ENCODE measurements at places on chromosomes 6 and 20.

- no peak for DNase-seq
Observed at GRCh38 chr6:159720708-159721107, 6.6 kb upstream of the WTAP start.

GRCh38 chr6:94027374-94027773 lies 608.0 kb upstream of the EPHA7 start:
- no peak for DNase-seq

- no peak for DNase-seq
Observed at GRCh38 chr20:43538878-43539700, 19.7 kb upstream of the SGK2 start.

- no peak for DNase-seq
Observed at GRCh38 chr6:161736781-161737292, 463.0 kb upstream of the AGPAT4 start.

- no peak for DNase-seq
Observed at GRCh38 chr20:59821201-59821600, 112.2 kb downstream of the SYCP2 start.

- DNase-seq, result no peak
Observed at GRCh38 chr6:134456226-134456625, 138.3 kb upstream of the SGK1 start.

GRCh38 chr6:144588697-144589325 lies 303.7 kb downstream of the UTRN start:
- DNase-seq, result no peak

- DNase-seq, result peak; percentile 39
Observed at GRCh38 chr6:37696841-37697662, 631 bp downstream of the MDGA1 start.

DNA sequence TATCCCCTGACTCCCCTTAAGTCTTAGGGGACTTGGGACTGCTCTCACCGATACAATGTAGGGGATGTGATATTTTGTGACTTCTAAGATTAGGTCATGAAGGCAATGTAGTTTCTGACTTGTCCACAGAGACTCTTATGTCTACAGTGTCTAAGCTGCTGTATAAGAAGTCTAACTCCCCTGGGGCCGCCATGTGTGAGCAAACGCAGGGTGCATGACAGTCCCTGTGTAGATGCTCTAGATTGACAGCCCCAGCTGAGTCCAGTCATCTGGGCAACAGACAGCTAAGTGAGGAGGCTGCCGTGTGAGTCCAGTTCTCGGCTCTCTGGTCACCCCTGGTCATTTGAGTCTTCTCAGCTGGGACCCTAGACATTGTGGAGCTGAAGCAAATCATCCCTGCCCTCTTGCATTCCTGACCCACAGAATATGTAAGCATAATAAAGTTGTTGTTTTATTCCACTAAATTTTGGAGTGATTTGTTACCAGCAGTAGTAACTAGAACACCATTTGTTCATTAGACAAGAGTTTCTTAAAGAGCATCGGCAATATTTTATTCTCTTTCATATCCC lies 743.3 kb upstream of the CHD6 start:
- no peak for DNase-seq

- DNase-seq, result no peak
Observed at GRCh38 chr6:124659427-124659826, 302.8 kb upstream of the RNF217 start.

- DNase-seq, result no peak
Observed at GRCh38 chr6:169340395-169340794, 86.7 kb upstream of the THBS2 start.

- peak; percentile 57 for DNase-seq
Observed at GRCh38 chr6:44297063-44298038, 15.8 kb downstream of the AARS2 start.

DNA sequence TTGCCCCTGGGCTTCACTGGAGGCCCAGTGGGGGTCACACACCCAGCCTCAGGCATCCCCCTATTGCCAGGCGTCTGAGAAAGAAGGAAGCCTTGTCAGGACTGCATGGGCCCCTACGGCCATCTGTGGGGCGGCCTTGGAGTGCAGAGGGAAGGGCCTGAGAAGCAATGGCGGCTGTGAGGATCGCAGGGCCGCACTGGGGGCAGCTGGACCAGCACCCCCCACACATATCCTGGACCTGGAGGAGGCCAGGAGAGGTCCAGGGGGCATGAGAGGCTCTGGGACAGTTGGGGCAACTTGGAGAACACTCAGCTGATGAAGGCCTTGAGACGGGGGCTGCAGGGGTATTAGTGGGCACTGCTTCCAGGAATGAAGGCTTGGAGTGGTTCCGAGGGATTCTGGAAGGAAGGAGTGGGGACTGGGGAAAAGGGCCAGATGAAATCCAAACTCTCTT lies 16.5 kb downstream of the MDFI start:
- no peak for DNase-seq

DNA sequence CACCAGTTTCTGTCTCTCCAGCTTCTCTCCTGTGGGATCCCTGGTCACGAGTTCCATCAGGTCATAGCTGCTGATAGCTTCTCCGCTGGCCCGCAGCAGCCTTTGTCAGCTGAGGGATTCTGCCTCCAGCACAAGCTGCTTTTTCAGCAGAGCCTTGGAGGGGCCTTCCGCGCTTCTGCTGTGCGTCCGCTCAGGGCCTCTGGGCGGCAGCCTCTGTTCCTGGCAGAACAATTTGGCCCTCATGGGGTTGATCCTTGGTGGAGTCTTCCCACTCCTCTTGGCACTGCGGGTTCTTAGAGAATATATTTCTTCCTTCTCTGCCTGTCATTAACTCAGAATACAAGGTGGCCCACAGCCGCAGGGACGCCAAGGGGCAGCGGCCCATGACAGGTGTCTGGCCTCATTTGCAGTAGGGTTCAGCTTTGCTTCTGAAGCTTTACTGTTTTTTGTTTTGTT lies 158.8 kb downstream of the DTNBP1 start:
- DNase-seq, result peak; percentile 64

DNA sequence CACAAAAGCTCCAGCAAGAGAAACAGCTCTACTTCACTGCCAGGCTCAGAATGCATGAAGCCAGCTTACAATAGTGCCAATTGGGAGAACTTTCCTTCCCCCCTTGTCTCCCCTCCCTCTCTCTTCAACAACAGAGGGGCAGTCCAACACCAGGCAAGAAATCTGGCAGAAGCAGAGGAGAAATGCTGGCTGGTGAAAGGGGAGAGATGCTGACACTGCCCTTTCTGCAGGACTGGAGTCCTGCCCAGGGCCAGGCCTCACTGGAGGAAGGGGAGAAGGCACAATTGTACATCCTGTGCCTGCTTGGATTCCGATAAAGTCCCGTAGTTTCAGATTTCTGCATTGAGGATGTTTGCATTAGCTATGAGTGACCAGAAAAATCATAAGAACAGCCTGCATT lies 148.6 kb downstream of the LRRC1 start:
- no peak for DNase-seq

DNA sequence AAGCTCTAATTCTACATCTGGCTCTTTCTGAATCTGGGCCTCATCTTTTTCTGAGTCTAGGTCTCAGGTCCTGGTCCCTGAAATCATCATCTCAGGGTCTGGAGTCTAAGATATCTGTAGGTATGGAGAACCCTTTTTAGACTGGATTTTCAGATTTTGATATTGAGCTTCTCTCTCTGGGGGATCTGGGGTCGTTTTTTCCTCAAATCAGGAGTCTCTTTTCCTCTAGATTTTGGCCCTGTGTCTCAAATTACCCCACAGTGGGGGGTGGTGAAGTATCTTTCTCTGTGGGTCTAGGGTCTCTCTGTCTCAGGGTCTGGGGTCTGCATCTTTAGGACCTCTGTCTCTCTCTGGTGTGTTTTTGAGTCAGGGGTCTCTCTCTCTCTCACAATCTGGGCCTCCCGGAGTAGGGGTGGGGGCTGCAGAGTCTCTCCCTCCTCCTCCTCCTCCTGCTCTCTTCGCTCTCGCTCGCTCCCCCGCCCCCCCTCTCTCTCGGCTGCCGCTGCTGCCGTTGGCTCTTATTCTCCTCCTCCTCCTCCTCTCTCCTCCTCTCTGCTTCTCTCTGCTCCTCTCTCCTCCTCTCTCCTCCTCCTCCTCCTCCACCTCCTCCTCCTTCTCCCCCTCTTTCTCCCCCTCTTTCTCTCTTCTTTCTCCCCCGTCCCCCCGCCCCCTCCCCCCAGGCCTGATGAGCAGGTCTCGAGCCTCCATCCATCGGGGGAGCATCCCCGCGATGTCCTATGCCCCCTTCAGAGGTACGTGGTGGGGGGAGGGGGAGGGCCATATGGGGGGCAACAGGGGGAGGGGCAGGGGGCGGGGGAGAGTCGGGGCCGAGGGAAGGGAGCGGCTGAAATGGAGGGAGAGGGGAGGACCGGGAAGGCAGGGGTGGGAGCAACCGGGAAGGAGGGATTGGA lies at the start of gene SYNGAP1:
SYNGAP1 (plus strand) TSS at position 486 of the 911 bp plus-strand sequence; CDS start at position 686, 200 bp downstream.
- peak; percentile 69 for DNase-seq

DNA sequence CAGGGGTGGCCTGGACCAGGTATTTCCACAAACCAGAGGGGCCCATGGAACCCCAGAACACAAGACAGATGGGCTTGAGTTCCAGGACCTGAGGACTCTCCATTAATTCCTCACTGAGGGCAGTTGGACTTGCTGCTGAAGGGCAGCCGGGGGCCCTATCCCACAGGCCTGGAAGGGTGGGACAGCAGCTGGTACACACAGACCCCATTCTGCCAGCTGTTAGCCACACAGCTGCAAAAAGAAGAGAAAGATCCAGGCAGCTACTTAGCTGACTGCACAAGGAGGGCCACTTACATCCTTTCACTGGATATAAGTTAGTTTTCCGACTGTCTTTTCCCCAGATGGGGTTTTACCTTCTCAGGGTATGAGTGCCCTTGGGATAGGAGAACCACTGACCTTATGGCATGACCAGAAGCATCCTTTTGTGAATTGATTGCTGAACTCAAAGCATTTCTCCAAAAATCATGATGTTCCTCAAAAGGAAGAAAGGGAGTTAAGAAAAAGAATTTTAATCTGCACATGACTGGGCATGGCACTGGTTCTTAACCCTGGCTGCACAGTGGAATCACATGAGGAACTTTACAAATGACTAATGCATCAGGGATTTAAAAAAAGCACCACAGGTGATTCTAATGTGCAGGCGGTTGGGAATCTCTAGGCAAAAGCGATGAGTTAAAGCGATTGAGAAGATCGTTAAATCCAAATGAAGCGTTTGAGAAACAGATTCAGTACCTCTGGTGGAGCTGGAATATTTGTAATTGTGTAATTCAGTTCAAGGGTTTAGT lies 199.4 kb downstream of the TFAP2A start:
- DNase-seq, result no peak

- DNase-seq, result no peak
Observed at GRCh38 chr20:21557241-21558020, 43.6 kb upstream of the NKX2-2 start.

All from psoas muscle (tissue), 8 donors.